ENCODE measurements at places on chromosomes 1 and 21.

GRCh38 chr1:237795558-237795957, 95.2 kb downstream of the ZP4 start:
- DNase-seq = no peak

DNA sequence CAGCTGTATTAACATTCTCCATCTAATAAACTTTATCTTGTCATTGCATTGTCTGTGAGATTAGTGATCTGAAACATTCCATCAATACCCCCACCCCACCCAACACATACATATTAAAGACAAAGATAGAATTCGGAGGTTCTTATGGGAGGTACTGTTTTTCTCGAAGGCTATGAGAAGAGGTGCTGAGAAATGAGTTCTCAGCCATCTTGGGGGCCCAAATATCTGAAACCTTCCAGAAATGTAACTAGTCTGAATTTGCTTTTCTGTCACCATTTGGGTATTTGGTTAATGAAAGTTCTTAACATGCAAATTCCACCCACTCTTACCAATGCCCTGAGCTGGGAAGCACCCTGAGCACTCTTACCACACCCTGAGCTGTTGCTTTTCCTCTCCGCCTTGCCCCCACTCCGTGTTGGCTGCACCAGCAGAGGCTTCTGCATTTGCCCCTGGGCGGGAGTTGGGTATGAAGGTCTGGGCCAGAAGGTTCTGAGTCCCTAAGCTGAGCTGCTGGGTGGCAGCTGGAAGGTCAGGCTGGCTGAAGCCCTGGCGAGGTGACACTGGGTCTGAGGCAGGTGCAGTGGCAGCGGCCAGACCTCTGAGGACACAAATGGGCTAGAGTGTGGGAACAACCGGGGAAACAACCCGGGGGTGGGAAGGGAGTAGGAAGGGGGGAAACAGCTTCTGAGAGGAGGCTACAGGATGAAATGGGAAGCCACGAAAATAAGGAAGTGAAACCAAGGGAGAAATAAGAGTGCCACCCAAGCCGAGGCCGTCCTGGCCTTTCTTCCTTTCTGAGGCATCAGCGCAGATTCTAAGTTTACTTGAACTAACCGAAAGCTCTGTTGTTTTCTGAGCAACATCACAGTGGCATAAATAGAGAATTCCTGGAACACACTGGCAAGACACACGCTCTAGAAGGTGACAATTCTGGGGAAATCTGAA, 26.3 kb upstream of the IER5 start:
- DNase-seq = no peak

DNA sequence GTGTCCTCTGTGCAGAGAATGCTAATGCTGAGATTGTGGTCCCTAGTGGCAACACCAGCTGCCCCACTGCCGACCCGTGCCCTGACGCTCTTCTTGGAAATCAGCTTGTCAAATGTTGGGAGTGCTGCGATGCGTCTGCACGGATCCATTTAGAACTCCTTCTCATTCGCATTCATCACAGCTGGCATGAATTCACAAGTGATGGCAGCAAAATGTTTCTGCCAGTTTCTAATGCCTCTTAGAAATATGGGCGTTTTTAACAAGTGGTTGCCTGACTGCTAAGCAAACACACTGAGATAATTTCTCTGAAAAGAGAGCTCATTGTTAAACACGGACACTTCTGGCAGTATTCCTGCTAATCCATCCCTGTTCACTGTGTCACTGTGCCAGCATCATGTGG, 131.9 kb upstream of the KCNJ6 start:
- no peak for DNase-seq

DNA sequence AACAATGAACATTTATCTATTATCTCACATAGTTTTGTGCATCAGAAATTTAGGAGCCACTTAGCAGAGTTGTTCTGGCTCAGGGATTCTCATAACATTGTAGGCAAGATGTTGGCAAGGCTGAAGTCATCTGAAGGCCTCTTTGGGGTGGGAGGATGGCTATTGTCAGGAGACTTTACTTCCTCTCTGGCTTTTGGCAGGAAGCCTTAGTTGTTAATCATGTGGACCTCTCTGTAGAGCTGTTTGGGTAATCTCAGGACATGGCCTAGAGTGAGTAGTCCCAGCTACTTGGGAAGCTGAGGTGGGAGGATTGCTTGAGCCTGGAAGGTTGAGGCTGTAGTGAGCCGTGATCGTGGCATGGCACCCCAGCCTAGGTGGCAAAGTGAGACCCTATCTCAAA, 40.2 kb downstream of the RASAL2 start:
- no peak for DNase-seq

- DNase-seq = no peak
Measured at GRCh38 chr1:211843507-211844298, 13.1 kb upstream of the LPGAT1 start.

- DNase-seq = no peak
Measured at GRCh38 chr1:113701429-113701828, 57.9 kb downstream of the PHTF1 start.

- no peak for DNase-seq
Measured at GRCh38 chr1:196997423-196997822, 20.1 kb downstream of the CFHR5 start.

- no peak for DNase-seq
Measured at GRCh38 chr1:178243119-178243518, 149.2 kb downstream of the RASAL2 start.

GRCh38 chr1:93106226-93106625, 27.1 kb downstream of the MTF2 start:
- no peak for DNase-seq

DNA sequence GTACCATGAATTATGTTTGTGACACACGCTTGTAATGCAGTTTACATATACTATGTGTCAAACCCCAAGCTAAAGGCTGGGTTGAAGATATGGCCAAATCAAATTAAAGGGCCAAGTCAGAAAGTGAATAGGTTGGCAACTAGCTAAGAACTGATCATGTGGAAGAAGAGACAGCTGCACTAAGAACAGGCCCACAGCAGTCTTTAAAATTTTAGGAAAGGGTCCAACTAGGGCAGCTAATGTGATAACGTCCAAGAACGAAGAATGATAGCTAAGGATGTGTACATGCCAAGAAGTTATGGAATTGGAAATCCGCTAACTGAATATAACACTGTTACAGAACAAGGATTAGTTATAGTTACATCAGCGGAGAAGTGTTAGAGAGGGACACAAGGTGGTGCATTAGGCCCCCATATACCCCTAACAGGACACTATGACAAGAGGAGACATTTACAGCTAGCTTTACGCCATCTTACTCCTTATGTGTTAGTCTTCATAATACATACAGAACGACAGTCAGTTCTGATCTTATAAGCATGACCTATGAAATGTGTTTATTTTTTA, 6.5 kb upstream of the RNF2 start:
- DNase-seq = no peak

DNA sequence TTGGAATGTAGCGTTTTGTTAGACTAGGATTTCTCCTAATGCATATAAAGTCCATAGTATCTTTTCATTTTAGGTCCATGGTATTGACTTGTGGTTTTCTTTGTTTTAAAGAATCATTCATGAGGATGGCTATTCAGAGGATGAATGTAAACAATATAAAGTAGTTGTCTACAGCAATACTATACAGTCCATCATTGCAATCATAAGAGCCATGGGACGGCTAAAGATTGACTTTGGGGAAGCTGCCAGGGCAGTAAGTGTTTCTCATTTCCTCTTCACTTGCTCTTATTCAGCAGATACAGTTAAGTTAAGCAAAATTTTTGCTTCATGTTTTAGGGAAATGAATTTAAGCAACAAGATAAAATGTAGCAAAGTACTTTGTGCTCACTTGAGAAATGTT, 25.4 kb downstream of the GNAI3 start:
- no peak for DNase-seq

GRCh38 chr1:222028676-222029075, 286.8 kb upstream of the DUSP10 start:
- DNase-seq = no peak

DNA sequence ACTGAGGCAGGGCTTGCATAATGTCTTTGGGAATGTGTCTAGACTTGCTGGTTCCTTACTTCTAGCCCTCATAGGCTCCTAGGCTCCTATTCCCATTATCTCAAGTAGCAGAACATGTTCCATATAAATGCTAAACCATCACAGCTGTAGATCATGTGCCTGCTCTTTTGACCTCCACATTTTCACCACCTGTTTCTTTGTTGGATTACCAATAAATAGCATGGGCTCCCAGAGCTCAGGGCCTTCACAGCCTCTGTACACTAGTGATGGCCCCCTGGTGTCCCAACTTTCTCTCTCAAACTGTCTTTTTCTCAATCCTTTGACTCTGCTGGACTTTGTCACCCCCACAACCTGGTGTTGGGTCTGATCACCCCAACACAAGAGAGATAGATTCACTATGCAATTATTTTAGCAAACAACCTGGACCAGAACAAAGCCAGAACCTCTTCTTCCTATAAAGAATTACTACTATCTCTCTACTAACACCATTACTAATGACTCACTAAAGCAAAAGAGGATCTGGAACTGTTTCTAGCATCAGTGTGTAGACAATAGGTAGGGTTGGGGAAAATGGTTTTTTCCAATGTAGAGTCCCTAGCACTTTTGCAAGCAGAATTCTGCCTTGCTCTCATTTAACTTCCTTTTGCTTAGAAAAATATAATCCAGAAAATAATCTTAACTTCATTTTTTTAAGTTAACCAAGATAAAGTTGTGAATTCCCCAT, 51.7 kb downstream of the WLS start:
- DNase-seq = no peak

GRCh38 chr1:94970783-94971182, 43.9 kb upstream of the CNN3 start:
- DNase-seq = no peak

- no peak for DNase-seq
Measured at GRCh38 chr1:38656726-38657125, 202.8 kb downstream of the RRAGC start.

GRCh38 chr1:217620814-217621213, 10.1 kb downstream of the GPATCH2 start:
- no peak for DNase-seq

DNA sequence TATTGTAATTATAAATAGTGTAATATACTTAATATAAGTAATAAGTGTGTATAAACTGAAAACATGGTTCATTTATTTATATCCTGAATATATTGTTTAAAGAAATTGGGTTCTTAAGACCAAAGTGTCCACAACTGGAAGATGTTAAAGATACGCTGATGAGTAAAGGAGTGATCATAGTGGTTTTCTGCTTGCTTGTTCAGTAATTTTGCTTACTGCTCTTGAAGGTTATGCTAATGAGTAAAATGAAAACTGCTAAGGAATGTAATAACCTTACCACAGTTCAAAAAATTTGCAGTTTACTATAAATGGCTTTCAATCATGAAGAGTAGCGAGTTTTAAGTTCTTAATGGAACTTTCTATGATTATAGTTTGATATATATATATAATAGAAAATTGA, 22.0 kb downstream of the DONSON start:
- DNase-seq = no peak

DNA sequence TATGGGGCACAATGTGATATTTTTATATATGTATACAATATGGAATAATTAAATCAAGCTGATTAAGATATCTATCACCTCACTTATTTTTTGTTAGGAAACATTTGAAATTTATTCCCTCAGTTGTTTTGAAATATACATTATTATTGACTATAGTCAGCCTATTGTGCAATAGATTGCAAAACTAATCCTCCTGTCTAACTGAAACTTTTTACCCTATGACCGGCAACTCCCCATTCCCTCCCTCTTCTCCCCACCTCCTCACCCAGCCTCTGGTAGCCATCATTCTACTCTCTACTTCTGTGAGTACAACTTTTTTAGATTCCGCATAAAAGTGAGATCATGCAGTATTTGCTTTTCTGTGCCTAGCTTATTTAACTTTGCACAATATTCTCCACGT, 117.7 kb upstream of the SGIP1 start:
- DNase-seq = no peak

Measured in erythroblast (primary cell).